T follicular helper cell (primary cell): ENCODE measurements at places on chromosomes 5 and 9.

DNA sequence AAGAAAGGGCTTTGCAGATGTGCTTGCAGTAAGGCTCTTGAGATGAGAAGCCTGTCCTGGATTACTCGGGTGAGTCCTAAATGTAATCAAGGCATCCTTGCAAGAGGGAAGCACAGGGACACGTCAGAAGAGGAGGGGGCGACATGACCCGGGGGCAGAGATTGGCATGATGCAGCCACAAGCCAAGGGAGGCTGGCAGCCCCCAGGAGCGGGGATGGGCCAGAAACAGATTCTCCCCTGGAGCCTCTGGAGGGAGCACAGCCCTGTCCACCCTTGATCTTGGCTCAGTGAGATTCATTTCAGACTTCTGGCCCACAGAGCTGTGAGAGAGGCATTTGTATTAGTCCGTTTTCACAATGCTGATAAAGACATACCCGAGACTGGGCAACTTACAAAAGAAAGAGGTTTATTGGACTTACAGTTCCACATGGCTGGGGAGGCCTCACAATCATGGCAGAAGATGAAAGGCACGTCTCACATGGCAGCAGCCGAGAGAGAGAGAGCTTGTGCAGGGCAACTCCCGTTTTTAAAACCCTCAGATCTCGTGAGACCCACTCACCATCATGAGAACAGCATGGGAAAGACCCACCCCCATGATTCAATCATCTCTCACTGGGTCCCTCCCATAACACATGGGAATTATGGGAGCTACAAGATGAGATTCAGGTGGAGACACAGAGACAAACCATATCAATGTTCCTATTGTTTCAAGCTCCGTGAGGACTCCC, 76.1 kb downstream of the ADAMTS2 start:
- no peak for DNase-seq

DNA sequence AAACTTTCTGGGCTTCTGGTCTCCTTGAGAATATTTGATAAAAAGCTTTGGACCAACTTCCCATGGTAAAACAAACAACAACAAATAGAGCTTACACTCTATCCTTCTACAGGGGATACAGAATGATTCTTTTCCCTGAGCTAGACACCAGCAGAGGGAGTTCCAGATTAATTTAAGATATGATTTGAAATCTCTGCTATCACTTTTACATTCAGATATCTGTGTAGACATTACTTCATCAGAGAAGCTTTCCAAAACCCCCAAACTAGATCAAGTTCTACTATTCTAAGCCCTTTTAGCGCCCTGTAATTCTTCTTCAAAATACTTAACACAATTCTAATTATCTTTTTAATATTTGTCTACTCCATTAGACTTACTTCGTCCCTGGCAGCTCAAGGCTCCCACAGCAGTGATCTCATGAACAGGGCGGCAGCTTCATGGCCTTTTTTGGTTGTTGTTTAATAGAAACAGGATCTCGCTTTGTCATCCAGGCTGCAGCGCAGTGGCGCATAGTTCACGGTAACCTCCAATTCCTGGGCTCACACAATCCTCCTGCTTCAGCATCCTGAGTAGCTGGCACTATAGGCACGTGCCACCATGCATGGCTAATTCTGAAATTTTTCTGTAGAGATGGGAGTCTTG, 955 bp upstream of the GALNT12 start:
- no peak for DNase-seq

DNA sequence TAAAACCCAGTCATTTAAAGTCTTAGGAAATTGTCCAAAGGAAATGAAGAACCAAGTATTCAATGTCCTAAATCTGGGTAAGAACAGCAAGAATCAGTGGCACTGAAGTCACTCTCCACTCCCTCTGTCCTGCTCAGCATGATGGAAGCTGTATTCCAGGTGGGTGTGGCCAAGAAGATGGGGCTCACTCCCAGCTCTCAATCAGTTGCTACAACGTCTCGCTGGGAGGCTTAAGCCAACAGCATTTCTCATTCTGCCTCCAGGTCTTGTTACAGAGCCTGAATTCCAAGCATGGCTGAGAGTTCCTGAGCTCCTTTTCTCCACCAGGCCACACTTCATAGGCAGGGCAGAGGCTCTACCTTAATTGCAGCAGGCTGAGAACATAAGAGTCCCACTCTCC, 41.2 kb upstream of the TRIO start:
- DNase-seq, result no peak

DNA sequence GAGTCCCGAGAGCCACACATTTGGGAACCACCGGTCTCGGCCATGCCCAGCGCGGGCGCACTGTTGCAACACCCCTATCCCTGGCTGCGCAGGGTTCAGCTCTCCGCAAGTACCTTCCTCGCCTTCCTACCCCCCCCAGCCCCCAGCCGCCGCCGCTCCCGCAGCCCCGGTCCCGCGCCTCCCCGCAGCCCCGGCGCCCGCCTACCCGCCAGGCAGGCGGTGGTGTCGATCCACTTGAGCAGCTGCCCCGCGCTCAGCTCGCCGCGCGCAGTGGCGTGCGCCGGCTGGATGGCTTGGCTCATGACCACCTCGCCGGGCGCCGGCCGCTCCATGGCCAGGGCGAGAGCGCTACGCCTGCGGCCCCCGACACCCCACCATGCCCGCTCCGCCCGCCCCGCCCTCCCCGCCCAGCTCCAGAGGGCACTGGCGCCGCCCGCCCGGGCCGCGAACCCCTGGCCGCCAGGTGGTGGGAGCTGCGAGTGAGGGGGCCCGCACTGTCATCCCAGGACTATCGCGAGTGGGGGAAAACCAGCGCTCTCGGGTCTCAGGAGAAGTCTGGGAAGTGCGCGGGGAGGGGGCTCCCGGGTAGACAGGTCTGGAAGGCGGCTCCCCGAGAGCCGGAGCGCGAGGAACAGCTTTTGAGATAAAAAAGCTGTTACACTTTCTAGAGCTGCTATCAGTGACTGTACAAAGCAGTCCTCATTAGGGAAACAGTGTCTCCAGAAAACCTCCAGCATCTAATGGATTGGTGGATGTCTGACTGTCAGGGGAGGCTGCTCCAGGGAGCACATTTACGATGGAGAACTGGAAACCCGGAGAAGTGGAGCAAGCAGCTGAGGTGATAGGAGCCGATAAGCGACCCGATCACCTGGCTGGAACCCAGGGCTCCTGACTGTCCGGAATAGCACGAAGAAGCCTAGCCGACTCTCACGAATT, at the start of gene ACOT12:
TSS of gene ACOT12 (minus strand) at position 352 of the 936 bp plus-strand sequence. CDS start at position 332, 20 bp downstream.
- DNase-seq, result no peak

DNA sequence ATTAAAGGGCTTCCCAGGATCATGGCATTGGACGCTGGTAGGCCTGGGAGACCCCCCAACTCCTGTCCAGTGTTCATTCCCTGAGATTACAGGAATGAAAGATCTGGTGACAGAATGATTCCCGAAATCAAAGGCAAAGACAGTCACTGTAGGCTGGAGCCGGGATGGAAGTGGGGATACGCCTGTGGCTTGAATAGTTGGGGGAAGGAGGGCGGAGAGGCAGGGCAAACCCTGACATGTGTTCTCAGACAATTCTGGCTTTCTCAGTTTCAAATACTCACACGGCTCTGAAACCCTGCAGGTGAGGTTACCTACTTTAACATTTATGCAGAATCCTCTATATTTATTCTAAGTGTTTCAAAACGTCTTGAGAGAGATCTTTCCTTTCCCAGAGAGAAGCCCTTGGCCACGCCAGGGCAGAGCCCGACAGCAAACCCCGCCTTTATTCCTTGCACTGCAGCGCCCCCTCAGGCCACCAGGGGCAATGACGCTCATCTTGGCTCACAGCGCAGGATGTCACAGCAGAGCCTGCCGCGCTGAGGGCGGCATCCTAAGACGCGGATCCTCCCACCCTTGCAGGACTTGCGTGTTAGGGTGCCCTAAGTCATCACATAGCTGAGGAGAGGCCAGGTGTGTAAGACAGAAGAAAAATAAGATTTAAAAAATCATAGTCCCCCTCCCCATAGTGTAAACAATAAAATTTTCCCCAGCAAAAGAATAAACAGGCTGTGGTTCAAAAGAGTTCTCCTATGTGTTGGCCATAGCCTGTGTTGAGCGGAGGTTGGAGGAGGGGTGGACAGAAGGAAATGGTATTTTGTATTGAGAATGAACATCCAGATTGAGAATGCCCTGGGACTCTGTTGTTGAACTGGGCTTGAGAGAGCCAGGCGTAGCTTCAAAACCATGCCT, 284.5 kb downstream of the NTRK2 start:
- peak; percentile 3 for DNase-seq
